Thoracic aorta (tissue), 2 donors: ENCODE measurements at places on chromosomes 16 and 17. TPM values are rescaled to one million over a fixed set of nuclear protein-coding genes. Genes with fewer than 3 reads are reported as not detected.

Gene SLC38A8
- total RNA-seq: not detected

DNA sequence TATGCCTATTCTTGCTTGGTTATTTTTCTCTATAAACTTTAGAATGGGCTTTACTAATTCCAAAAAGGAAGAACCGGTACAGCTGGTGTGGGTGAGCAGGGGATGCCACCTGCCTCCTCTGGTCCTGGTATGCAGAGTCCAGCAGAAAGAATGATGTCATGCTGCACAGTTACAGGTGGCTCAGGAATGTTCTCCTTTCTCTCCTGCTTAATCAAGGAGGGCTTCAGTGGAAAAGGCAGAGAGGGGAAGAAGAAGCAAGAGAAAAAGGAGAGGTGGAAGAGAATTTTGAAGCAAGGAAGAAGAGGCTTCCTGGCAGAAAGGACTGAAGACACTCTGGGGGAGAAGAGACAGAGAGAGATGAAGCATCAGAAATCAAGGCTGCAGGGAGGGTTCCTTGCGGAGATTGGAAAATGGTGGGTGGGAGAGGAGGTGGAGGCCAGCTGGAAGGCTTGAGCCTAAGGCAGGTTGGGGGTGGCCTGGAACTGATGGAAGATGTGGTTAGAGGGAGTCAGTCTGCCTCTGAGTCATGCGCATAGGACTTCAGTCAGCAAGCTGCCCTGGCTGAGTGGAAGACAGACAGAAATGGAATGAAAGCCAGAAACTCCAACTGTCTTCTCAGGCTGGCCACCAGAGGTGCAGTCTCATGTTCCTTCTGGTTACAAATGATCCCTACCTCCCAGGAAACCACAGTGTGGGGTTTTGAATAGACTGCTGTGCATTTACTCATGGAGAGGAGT is 64.6 kb upstream of the CRHR1 start:
- no peak for DNase-seq
- H3K4me3 ChIP-seq: no peak overlapping the region
- H3K36me3 ChIP-seq: no peaks in the 10 kb centered on the region
- H3K4me1 ChIP-seq: no peaks in the 10 kb centered on the region
- H3K27me3 ChIP-seq: no peaks in the 10 kb centered on the region

Gene ATP1B2
- total RNA-seq: 1.1 TPM

Gene SYT17
- total RNA-seq: 1.9 TPM

Gene CES4A
- total RNA-seq: 7.4 TPM

- no peak for DNase-seq
- no peak overlapping the region for H3K4me3 ChIP-seq
- no peaks in the 10 kb centered on the region for H3K27me3 ChIP-seq
- no peaks in the 10 kb centered on the region for H3K4me1 ChIP-seq
- no peak overlapping the region for H3K27ac ChIP-seq
- H3K36me3 ChIP-seq: peaks cover 22% of the 10 kb centered on the region
Measured at GRCh38 chr17:18107971-18108370, 585 bp upstream of the MYO15A start.

Gene HLF
- total RNA-seq: 10.2 TPM

Gene OR3A3
- total RNA-seq: not detected

DNA sequence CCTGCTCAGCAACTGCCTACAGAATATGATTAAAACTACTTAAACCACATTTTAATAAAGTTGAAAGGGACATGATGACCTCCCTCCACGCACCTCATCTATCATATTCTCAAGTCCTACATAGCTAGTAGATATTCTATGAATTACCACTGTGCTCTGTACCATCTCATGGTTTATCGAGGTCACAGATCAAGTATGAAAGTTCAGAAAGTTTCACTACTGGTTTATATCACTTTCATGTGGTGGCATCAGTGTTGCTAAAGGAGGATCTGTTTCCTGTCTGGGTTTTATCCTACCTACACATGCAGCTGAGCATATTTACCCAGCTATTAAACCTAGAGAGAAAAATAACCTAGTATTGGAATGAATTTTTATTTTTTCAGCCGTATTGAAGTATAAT is 214.9 kb upstream of the MON1B start:
- H3K4me3 ChIP-seq: no peak overlapping the region
- H3K4me1 ChIP-seq: no peaks in the 10 kb centered on the region
- no peak overlapping the region for H3K27ac ChIP-seq
- no peaks in the 10 kb centered on the region for H3K36me3 ChIP-seq
- DNase-seq: no peak
- H3K27me3 ChIP-seq: no peaks in the 10 kb centered on the region

DNA sequence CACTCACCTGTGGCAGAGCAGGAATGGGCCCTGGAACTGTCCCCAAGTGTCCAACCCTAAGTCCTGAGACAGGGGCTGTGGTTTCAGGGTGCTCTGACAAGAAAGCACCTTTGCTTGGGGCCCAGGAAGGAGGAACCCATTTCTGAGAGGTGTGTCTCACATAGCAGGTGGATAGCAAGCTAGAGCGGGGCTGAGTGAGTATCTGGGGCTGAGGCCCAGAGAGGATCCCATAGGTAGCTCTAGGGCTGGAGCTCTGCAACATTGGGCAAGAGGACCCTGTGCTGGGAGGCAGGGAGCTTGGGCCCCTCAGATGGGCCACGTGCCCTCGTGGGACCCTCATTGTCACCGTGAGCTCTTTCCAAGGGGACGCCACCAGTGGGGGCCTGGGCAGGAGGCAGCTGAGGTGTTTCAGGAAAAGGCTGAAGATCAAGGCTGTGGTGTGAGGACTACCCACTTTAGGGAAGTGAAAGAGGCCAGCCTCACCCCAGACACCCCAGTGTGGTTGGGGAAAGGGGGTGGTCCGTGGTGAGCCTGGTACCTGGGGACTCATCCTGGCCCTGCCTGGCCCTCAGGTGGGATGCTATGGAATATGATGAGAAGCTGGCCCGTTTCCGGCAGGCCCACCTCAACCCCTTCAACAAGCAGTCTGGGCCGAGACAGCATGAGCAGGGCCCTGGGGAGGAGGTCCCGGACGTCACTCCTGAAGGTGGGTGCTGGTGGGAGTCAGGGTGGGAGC is 5.3 kb downstream of the DEF8 start:
- H3K27ac ChIP-seq: no peak overlapping the region
- H3K4me3 ChIP-seq: no peak overlapping the region
- H3K27me3 ChIP-seq: no peaks in the 10 kb centered on the region
- H3K4me1 ChIP-seq: peaks cover 11% of the 10 kb centered on the region

Gene GGT6
- total RNA-seq: not detected

Gene MT1G
- total RNA-seq: 34.7 TPM

Gene PRR11
- 0.71 TPM for total RNA-seq

Gene WSCD1
- 29.0 TPM for total RNA-seq

Gene KCNG4
- not detected for total RNA-seq

- peaks cover 30% of the 10 kb centered on the region for H3K4me1 ChIP-seq
- DNase-seq: no peak
- H3K27ac ChIP-seq: no peak overlapping the region
- no peaks in the 10 kb centered on the region for H3K36me3 ChIP-seq
- no peaks in the 10 kb centered on the region for H3K27me3 ChIP-seq
Measured at GRCh38 chr17:83175119-83175821, 95.9 kb downstream of the METRNL start.

GRCh38 chr16:18948372-18949020 is 22.3 kb upstream of the SMG1 start:
- no peaks in the 10 kb centered on the region for H3K4me1 ChIP-seq
- H3K27ac ChIP-seq: no peak overlapping the region
- H3K36me3 ChIP-seq: no peaks in the 10 kb centered on the region
- H3K27me3 ChIP-seq: no peaks in the 10 kb centered on the region
- H3K4me3 ChIP-seq: no peak overlapping the region

DNA sequence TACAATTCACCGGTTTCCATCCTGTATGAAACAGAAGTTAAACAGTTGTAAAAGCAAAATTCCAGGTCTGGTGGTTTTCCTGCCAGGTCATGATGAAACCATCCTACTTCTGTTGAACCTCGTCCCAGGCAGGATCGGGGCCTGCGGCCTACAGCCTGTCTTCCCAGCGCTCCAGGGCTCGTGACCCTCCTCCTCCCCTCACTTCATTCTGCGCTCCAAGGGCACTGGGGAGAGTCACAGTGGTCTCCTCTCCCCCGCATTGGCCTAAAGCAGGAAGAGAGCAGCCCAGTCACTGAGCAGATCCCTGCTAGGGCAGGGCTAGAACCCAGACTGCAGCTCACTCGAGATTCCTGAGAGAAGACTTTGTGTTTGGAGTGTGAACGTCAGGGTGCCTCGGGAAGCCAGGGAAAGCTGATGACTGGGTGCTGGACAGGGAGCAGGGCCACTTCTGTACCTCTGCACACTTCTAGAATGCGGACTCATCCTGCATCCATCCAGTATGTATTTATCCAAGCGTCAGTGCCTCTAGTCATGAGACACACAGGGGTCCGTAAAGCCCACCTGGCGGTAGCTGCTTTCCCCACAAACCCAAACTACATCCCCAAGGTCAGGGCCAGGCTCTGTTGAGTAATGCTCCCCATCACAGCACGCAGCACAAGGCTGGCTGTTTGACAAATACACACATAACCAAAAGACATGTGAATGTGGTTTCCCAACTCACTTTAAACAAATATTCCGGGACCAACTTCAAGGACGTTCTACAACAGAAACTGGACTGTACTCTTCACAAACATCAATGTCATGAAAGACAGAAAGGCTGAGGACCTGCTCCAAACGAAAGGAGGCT is 1.7 kb upstream of the ITGAE start:
- H3K27me3 ChIP-seq: no peaks in the 10 kb centered on the region
- no peak for DNase-seq
- H3K27ac ChIP-seq: no peak overlapping the region
- H3K4me1 ChIP-seq: no peaks in the 10 kb centered on the region
- peaks cover 5% of the 10 kb centered on the region for H3K36me3 ChIP-seq
- H3K4me3 ChIP-seq: no peak overlapping the region

Gene FLII
- total RNA-seq: 312 TPM

Gene TRIM16
- total RNA-seq: 26.3 TPM

- no peak for DNase-seq
- H3K27ac ChIP-seq: peak overlapping the region; percentile 89
- peaks cover 15% of the 10 kb centered on the region for H3K4me1 ChIP-seq
- peak overlapping the region; percentile 88 for H3K4me3 ChIP-seq
- H3K27me3 ChIP-seq: no peaks in the 10 kb centered on the region
Measured at GRCh38 chr17:83110735-83111134, 31.3 kb downstream of the METRNL start.

- DNase-seq: no peak
- H3K27ac ChIP-seq: no peak overlapping the region
- H3K4me3 ChIP-seq: no peak overlapping the region
- no peaks in the 10 kb centered on the region for H3K36me3 ChIP-seq
Measured at GRCh38 chr16:11429823-11430222, 84.6 kb downstream of the RMI2 start.

- no peaks in the 10 kb centered on the region for H3K36me3 ChIP-seq
- H3K27ac ChIP-seq: no peak overlapping the region
- H3K4me3 ChIP-seq: no peak overlapping the region
- no peaks in the 10 kb centered on the region for H3K4me1 ChIP-seq
Measured at GRCh38 chr17:29039764-29040598, 3.0 kb upstream of the PIPOX start.

Gene STX1B
- 1.6 TPM for total RNA-seq

Gene CACNG1
- total RNA-seq: not detected

Gene ST6GALNAC2
- total RNA-seq: 1.8 TPM

GRCh38 chr16:47073223-47074155 is 70.3 kb downstream of the NETO2 start:
- no peaks in the 10 kb centered on the region for H3K27me3 ChIP-seq
- H3K36me3 ChIP-seq: no peaks in the 10 kb centered on the region
- no peak for DNase-seq

- no peak overlapping the region for H3K4me3 ChIP-seq
- H3K27ac ChIP-seq: no peak overlapping the region
- H3K4me1 ChIP-seq: no peaks in the 10 kb centered on the region
- H3K27me3 ChIP-seq: no peaks in the 10 kb centered on the region
Measured at GRCh38 chr17:28703552-28704218, 8.0 kb downstream of the PROCA1 start.

Gene PTX4
- total RNA-seq: 0.78 TPM

Gene HNF1B
- not detected for total RNA-seq

DNA sequence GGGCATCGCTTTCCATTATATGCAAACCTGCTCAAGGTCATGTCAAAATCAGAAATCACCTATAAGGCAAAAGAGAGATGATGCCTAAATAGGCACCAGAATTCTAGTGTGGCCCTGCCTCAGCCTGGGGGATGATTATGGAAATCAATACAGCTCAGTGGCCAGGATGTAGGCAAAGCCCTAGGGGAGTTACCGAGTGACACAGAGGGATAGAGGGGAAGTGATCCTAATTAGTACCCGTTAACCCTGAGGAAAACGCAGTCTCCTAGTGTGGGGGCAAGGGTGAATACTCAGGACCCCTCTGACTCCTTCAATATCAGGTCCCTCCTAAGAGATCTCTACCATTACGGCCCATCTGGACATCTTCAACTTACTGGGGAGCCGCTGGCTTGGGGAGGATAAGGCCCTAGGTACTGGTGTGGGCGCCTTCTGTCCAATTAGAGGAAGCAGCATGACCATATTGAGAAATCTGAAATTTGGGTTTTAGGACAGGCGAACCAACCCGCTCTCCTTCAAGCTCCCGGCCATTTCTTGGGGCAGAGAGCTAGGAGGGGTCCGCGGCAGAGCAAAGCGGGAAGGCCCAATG is 725 bp downstream of the NT5C3B start:
- H3K36me3 ChIP-seq: peaks cover 19% of the 10 kb centered on the region
- H3K27me3 ChIP-seq: no peaks in the 10 kb centered on the region
- DNase-seq: no peak
- H3K27ac ChIP-seq: peak overlapping the region; percentile 75
- peak overlapping the region; percentile 99 for H3K4me3 ChIP-seq

Gene RNPS1
- 94.5 TPM for total RNA-seq

Gene CTRB2
- 12.5 TPM for total RNA-seq

Gene KCNH4
- total RNA-seq: 0.21 TPM

GRCh38 chr16:27617665-27618064 is 67.7 kb downstream of the KATNIP start:
- no peaks in the 10 kb centered on the region for H3K27me3 ChIP-seq
- no peak overlapping the region for H3K4me3 ChIP-seq
- H3K4me1 ChIP-seq: no peaks in the 10 kb centered on the region
- DNase-seq: no peak

Gene CMTM1
- 0.81 TPM for total RNA-seq

Gene COX6A2
- not detected for total RNA-seq

DNA sequence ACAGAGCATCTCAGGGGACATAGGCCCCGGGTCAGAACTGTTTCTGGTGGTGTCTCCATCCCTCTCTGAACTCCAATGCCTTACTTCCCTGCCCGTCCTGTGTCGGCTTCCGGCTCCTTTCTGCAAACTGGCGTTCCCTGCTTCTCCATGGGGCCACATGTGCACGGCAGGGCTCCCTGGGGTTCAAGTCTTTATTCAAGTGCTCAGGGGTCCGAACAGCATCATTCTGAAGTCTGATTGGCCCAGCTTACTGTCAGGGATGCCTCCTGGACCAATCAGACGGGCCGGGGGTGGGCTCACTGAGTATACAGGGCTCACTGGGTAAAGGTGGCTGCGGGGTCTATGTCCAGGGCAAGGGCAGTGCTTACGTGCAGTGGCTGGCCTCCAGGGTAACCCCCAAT is 17.1 kb downstream of the C16orf82 start:
- no peak overlapping the region for H3K27ac ChIP-seq
- no peak overlapping the region for H3K4me3 ChIP-seq
- no peaks in the 10 kb centered on the region for H3K27me3 ChIP-seq
- no peaks in the 10 kb centered on the region for H3K4me1 ChIP-seq

GRCh38 chr16:24036614-24037013 is 200.8 kb downstream of the PRKCB start:
- no peaks in the 10 kb centered on the region for H3K36me3 ChIP-seq
- no peak for DNase-seq
- H3K27ac ChIP-seq: no peak overlapping the region
- H3K27me3 ChIP-seq: no peaks in the 10 kb centered on the region
- no peak overlapping the region for H3K4me3 ChIP-seq
